Mammary epithelial cell (primary cell): ENCODE measurements at places on chromosomes 7 and 10. TPM values are rescaled to one million over a fixed set of nuclear protein-coding genes. Genes with fewer than 3 reads are reported as not detected.

The CACNA2D1 gene
- 7.0 and 10.8 TPM in 2 replicates for total RNA-seq

The FLNC gene
- total RNA-seq = 1.8 TPM

The CDH23 gene
- total RNA-seq = 0.05 and 0.11 TPM in 2 replicates

The EPHB6 gene
- 0.83 TPM for total RNA-seq

The CYP2E1 gene
- total RNA-seq = 2.0 and 3.6 TPM in 2 replicates

The C7orf57 gene
- total RNA-seq = 2.0 and 2.6 TPM in 2 replicates
